Fibroblast of skin of back (primary cell): ENCODE measurements at places on chromosomes 1 and 21.

- no peak for DNase-seq
These were observed 4.4 kb downstream of the LCE2C start for GRCh38 chr1:152679459-152679858.

DNA sequence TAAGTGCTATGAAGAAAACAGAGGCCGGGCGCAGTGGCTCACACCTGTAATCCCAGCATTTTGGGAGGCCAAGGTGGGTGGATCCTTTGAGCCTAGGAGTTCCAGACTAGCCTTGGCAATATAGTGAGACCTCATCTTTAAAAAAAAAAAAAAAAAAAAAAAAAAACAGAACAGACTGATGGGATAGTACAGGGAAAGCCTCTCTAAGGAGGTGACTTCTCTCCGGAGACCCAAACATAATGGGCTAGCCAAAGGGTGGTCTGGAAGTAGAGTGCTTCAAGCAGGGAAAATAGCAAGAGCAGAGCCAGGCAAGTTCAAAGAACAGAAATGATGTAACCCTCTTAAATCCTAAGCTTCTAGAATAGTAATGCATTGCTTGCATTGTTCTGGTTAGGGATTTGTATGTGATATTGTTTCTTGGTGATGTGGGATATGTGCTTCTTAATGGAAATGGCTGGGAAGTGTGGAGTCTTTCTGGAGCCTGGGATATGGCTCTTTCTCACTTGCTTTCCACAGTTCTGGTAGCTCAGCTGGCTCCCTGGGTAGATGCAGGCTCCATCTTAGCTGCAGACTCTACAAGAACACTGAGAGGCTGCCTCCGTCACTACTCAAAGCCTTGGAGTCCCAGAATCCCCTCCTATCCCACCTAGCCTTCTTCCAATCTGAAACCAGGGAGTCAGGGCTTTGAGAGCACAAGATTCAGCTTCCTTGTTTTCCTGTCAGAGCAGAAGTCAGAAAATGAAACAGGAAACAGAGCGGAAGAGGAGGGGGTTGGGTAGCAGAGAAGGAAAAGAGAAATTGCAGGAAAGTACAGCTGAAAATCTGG lies 1.9 kb upstream of the PIGV start:
- peak; percentile 72 for DNase-seq

DNA sequence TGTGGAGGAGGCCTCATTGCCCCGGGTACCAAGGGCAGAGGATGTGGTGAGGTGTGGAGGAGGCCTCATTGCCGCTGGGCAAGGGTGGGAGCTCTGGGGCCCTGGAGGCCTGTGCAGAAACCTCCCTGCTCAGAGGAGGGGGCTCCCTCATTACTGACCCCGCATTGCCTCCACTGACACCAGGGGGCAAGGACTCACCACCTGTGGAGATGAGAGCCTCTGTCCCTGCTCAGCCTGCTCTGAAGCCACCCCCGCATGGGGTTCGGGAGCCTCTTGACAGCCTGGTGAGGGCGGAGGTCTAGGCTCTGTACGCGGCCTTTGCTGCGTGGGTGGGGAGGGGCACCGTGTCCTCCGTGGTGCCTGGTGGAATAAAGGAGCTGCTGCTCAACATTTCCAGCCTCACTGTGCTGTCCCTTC lies 95.0 kb upstream of the COL6A1 start:
- DNase-seq = no peak

- DNase-seq = no peak
These were observed 23.8 kb downstream of the IGFN1 start for GRCh38 chr1:201214461-201214860.

- DNase-seq = no peak
These were observed 19.8 kb upstream of the UBR4 start for GRCh38 chr1:19229828-19230325.
